Stimulated activated CD8-positive, alpha-beta memory T cell treated with anti-CD3 and anti-CD28 coated beads, Interleukin-12 subunit alpha, Interleukin-12 subunit beta, amount 100 ng/mL, for 4 hours (primary cell): ENCODE measurements at places on chromosomes 2 and 18.

- DNase-seq, result no peak
These were observed 12.0 kb downstream of the LIPG start for GRCh38 chr18:49573835-49574234.

DNA sequence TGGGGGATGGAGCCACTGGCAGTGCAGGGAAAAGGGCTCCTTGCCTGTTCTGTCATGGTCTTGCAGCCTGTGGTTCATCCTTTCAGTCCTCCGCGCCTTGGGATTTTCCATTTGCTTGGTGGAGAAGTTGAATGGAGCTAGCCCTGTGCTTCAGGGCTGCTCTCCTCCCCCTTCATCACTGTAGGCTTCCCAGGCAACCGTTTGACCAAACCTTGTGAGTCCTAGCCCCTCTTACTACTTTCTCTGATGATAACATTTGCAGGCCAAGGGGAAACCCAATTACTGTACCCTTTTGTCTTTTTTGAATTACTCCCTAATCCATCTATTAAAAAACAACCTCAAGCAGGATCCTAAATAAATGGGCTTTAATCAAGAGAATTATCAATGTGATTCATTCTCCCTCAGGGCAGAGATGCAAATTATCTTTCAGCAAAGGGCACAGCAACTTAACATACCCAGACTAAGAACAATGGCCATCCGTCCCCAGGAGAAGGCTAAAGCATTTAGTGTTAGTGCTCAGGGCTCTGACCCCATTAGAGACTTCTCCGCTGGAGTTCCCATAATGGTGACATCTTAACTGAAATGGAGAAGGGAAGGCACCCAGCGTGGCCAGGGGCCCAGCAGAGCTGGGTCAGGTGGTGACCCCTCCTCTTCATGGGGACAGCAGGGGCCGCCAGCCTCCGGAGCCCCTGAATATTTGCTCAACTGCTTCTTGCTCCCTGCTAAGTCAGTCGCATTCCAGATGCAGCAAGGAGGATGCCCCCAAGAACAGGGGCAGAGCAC, 40.7 kb downstream of the RHOB start:
- DNase-seq, result no peak

DNA sequence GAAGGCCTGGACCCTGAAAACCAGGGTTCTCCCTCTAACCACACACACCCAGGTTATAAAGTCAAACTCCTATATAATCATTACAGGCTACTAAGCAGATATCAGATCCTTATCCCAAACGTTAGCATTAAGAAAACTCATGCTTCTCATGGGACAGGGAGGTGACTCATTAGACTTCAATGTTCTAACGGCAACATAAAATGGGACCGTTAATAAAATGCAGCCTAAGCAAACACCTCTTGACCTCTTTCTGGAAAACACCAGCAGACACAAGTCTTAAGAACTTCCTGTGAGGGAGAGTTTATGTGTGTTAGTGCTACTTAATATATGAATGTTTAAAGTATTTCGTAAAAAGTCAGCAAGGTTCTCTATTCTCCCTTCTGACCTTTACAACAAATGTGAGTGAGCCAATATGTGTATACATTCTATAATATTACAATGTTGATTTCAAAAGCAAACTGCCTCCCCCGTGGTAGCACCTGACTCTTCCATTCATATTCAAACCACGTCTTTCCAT, 31.7 kb downstream of the LPIN2 start:
- no peak for DNase-seq

- DNase-seq, result no peak
These were observed 286.2 kb upstream of the EPAS1 start for GRCh38 chr2:46010925-46011490.

DNA sequence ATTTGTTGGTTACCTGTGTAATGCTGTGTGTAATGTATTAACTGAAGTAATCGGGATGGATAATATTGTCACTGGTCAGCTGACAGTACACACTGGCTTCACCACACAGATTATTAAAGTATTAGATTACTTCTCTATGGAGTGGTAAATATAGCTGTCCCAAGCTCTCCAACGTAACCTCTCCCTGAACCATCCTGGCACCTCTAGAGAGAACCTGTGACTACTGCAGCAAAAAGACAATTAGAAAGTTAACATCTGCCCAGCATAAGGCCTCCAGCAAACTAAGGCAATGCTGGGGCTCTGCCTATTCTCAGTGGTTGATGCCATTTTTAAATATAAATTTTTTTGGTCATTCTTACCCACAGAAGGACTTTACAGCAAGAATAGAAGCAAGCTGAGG, 351.3 kb downstream of the GPD2 start:
- DNase-seq, result no peak

DNA sequence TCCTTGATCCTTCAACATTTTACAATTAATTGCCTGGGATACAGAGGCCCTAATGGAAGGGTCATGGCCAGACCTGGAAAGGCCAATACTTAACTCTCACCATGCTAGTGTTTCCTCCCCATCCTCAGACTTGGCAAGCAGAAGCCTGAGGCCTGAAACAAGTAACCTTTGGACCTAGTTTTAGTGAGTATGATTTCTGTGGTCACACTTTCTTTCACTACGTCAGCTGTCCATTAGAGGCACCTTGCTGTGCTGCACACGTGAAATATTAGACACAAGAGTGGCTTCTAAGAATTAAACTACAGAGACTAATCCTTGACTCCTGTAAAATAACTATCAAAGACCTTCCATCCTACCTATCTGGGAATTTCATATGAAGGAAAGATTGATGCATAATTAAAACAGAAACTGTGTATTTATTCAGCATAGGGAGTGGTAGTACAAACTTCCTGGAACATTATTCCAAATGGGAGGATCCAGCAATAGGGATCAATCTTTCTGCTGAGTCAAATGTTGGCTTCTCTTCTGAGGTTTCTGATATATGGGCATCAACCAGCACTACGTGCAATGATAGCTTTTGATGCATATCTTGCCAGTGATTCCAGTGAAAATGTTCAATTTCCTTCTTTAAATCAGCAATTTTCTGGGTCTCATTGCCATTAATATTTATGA, 249.7 kb downstream of the IKZF2 start:
- DNase-seq, result no peak

GRCh38 chr18:68642003-68642402, 72.9 kb downstream of the TMX3 start:
- no peak for DNase-seq

DNA sequence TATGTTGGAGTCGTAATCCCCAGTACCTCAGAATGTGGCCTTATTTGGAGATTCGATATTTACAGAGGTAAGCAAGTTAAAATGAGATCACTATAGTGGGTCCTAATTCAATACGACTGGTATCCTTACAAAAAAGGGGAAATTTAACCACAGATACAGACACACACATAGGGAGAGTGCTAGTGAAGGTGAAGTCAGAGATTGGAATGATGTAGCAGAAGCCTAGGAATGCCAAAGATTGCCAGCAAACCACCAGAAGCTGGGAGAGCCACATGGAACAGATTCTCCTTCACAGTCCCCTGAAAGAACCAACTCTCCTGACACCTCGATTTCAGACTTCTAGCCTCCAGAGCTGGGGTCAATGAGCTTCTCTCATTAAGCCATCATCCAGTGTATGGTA, 17.7 kb upstream of the ACTR3 start:
- no peak for DNase-seq

GRCh38 chr2:73112026-73112912, 479 bp downstream of the RAB11FIP5 start:
- peak; percentile 5 for DNase-seq

- no peak for DNase-seq
These were observed 14.1 kb downstream of the SKA1 start for GRCh38 chr18:50388988-50389387.

DNA sequence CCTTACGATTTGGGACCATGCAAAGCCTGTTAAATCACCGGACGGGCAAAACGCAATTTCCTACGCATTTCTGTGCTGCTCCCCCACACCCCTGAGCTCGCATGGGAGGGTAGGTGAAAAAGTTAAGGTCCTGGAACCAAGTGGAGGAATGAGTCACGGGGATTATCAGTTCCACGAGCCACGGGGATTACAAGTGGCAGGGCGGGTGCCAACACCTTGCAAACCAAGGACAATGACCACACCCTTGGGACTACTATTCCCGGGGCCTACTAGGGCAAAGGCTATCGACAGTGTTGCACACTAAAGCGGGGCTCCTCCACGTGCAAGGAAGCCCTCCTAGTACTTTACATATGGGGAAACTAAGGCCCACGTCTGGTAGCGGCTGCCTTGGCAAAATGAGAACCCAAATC, 447 bp downstream of the RETSAT start:
- no peak for DNase-seq

DNA sequence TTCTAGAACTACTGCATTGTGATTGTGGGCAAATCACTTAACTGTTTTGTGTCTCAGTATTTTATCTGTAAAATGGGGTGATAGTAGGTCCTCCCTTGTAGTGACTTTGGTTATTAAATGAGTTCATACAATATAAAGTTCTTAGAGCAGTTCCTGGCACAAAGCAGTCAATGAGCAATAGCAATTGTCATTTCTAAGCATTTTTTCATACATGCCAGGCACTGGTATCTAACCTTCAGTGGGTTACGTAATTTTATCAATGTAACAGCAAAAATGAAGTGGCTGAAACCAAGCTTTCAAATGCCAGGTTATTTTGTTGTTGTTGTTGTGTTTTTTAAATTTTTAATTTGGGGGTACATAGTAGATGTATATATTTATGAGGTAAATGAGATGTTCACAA, 401.9 kb downstream of the MEIS1 start:
- DNase-seq, result no peak

GRCh38 chr2:232343821-232344220, 34.7 kb upstream of the ALPP start:
- DNase-seq, result no peak

- no peak for DNase-seq
These were observed 68.8 kb upstream of the ZNF397 start for GRCh38 chr18:35172009-35172408.

- no peak for DNase-seq
These were observed 86.7 kb downstream of the NRP2 start for GRCh38 chr2:205768815-205769494.

DNA sequence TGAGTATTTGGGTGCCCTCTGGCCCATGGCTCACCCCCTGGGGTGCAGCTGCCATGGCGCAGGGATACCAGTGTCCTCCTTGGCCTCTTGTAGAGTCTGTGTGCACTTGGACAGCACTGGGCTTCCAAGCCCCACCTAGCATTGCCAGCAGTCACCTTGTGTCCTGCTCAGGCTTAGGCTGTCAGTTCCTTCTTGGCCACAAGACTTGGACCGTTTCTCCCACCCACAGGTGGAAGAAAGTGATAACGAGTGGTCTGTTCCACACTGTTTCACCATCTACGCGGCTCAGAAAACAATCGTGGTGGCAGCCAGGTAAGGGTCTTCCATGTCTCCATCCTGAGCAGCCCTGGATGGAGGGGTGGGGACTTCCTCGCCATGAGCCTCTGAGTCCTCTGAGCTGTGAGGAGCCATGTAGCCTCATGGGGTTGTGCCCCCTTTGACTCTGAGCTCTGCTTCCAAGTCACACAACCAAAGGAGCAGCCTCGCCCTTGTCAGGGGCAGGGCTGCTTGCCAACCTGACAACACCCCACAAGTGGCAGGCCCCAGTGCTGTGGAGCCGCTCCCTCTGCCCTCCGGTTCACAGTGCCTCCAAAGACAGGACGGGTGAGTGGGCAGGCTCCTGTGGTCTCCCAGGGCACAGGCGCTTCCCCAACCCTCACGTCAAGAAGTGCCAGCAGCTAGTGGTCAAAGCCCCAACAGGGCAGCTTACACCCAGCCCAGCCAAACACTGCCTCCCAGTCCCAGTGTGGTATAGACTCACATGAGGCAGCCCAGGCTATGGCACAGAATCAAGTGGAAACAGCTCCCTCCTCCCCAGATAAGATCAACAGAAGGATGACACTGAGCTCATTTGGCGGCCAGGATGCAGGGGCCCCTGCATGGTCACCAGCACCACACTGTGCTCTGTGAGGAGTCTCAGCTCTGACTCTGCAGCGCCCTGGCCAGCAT, 18.4 kb downstream of the STK25 start:
- no peak for DNase-seq

- no peak for DNase-seq
These were observed 58.8 kb downstream of the NEDD4L start for GRCh38 chr18:58102875-58103274.

DNA sequence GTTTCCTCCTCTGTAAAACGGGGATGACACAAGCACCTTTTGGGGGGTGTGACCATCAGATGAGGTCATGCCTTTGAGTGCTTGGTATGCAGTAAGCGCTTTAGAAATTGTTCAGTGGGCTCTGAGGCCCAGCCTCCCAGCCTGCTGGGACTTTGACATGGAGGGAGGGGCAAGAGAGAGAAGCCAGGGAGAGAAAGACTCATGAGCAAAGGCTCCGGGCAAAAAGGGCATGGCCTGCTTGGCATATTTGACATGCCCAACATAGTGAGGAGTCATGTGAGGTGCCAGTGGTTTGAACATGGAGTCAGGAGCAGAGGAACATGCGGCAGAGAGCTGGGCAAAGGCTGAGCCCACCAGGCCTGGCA, 14.0 kb downstream of the TNS1 start:
- no peak for DNase-seq

DNA sequence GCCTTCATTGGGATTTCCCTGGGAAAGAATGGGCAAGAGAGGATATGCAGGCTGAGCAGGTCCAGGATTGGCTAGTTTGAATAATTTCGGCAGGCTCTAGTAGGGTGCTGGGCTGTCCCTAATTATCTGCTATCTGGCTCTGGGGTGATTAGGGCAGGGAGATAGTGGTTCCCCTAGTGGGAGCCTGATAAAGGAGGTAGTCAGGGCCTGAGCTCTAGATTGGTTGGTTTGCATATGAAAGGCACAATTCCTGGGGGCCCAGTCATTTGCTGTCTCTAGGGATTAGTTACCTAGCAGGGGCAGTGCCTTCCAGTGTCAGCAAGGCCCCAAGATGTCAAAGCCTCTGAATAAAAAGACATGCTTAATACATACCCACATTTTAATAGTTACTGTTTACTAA, 690.1 kb upstream of the KLHL29 start:
- DNase-seq, result no peak

- no peak for DNase-seq
These were observed 152.9 kb downstream of the ACOXL start for GRCh38 chr2:110885256-110885655.

DNA sequence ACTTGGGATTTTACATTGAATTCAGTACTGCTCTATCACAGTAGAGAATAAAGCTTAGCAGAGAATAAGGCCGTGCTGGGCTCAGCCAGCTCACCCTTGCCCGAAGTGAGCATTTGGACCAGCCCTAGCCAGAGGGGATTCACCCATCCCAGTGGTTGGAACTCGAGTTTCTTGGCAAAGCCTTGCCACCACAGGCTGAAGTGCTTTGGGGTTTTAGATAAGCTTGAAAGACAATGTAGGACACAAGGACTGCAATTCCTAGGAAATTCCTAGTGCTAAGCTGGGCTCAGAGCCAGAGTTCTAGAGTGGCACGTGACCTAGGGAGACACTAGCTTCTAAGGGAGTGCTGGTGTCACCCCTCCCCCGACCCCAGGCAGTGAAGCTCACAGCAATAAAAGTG, 28.0 kb downstream of the SERPINB11 start:
- no peak for DNase-seq

GRCh38 chr2:217301142-217301925, 441.5 kb upstream of the TNP1 start:
- DNase-seq, result no peak

- no peak for DNase-seq
These were observed 127.3 kb downstream of the HDAC4 start for GRCh38 chr2:239273280-239274234.

GRCh38 chr2:69272803-69273471, 114.1 kb downstream of the GFPT1 start:
- no peak for DNase-seq

GRCh38 chr2:192288295-192288694, 93.6 kb upstream of the TMEFF2 start:
- no peak for DNase-seq

GRCh38 chr2:111032721-111033429, 87.8 kb upstream of the BCL2L11 start:
- no peak for DNase-seq

GRCh38 chr2:17979707-17980106, 101.2 kb downstream of the KCNS3 start:
- DNase-seq, result no peak
